CD4-positive, alpha-beta T cell treated with Interleukin-17A for 1 hour (primary cell): ENCODE measurements at places on chromosomes 12 and 14.

DNA sequence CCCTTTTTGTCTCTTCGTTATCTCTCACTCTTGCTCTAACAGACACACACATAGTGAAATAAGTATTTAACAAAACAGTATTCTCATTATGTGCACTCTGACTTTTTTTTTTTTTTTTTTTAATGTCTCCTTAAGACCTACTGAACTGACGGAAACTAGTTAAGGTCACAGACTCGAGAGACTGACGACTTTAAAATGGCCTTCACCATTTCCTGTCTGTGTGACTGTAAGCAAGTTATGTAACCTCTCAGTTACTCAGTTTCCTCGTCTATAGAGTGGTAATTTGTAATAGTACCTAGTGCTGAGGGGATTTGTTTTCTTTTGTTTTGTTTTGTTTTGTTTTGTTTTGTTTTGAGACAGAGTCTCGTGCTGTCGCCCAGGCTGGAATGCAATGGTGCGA, 284.8 kb downstream of the FBXL14 start:
- DNase-seq: peak; percentile 5

- DNase-seq: peak; percentile 21
These were observed 47.9 kb upstream of the KCNC2 start for GRCh38 chr12:75257510-75257909.

GRCh38 chr14:87966816-87967215, 26.2 kb downstream of the GALC start:
- DNase-seq: no peak

- DNase-seq: no peak
These were observed 2.2 kb downstream of the PITPNM2 start for GRCh38 chr12:123148655-123149054.

DNA sequence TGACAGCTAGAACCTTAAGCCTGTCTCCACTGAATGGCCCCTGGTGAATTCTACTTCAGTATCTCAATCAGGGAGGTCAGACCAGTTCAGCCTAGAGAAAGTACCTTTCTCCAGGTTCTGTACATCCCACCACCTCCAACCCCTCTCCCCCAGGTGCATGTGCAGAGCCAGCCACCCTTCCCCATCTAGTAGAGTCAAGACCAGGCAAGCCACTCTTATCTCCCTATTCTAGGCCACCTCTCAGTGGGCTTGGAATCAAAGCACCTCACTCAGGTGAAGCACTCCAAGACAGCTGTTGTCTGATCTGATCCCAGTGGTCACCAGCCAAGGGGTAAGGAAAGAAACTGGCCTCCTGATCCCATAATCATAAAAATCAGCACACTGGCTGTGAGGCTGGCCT, 340.9 kb downstream of the BCL11B start:
- no peak for DNase-seq

- DNase-seq: no peak
These were observed 77.2 kb downstream of the RPL10L start for GRCh38 chr14:46574221-46574977.

GRCh38 chr14:104938436-104938835, 13.8 kb downstream of the PLD4 start:
- DNase-seq: no peak

GRCh38 chr12:28222081-28222700, 31.9 kb downstream of the CCDC91 start:
- DNase-seq: peak; percentile 67

- DNase-seq: no peak
These were observed 42.1 kb downstream of the DAO start for GRCh38 chr12:108921946-108922345.

DNA sequence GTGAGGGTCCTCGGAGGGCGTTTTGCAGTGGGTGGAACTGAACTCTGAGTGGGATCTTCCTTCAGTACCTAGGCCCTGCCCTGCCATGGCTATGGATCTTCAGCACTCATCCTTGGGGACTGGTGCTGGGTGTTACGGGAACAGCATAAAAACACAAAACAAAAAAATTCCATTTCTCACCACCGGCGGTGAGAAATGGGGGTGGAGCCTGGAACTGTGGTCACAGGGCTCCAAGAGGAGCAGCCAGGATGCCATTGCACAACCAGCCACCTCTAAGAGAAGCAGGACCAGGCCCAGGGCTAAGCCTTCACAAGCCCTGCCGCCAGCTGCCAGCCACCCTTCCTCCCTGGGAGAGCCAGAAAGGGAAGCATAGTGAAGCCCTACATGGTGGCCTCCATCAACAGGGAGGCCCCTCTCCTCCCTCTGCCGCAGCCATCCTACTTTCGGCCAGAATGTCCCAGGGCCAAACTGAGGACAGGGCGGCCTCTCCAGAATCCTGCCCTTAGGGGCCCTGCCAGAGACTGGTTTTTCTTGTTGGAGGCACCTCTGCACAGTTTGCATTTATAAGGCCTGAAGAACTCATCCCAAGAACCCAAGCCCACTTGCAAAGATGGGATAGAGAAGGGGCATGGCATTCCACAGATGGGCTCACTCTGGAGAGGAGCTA, 76.5 kb downstream of the VCPKMT start:
- peak; percentile 34 for DNase-seq

DNA sequence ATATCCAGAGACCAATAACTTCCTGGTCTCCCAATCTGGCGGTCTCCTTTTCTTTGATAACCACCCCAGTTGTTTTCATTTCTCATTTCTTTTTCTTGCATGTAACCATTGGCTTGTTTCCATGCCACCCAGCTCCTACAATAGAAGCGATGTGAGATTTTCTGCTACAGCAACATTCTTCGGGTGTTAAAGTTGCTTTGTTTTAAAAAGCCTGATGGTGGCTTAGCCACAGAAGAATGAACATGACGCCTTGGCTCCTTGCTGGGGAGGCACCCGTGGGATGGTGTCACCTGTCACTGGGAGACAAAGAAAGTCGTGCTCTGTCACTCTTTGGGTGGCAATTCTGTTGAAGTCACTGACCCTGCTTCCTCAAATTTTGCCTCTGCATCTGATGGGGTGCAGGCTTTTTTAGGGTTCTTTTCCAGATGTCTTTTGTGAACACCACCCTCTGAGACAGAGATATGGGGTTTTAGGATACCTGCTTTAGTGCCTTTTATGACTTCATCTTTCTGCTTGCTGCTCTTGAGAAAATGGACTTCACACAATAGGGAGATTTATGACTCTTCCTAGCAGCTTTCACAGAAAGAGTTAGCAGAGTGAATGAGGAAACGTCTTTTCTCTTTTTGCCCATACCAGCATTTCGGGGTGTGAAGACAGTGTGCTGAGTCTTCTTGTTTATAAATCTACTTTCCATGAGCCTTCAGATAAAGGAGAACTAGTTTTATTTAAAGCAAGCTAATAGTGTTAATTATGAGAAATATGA, 265.3 kb upstream of the TBX3 start:
- no peak for DNase-seq

DNA sequence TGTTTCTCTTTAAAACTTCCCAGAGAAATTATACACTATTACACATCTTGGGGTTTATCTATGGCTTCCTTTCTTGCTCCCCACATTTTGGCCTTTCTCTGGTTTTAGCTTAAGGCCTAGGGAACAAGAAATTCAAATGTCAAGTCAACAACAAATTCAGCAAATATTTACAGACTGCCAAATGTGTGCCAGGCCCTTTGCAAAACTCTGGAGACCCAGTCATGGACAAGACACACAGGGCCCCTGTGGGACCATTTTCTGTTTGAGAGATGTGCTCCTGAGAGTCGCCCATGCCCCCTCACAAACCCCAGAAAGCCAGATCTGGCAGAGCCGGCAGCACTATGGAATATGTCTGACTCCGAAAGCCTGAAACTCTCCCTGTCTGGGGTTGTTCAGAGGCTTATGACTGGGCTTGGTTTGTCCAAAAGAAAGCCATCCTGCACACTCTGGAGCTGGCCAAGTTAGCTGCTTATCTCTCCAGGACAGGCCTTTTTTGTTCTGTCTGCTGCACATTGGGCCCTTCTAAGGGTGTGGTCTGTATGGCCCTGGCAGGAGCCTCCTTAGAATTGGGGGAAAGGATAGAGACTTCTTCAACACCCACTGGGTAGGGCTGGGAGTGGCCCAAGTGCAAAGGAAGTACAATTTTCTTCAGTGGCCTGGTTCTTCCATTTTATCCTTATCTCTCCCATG, 1.1 kb upstream of the KRT3 start:
- DNase-seq: no peak

- no peak for DNase-seq
These were observed 29.0 kb downstream of the SLC2A3 start for GRCh38 chr12:7907009-7907408.

DNA sequence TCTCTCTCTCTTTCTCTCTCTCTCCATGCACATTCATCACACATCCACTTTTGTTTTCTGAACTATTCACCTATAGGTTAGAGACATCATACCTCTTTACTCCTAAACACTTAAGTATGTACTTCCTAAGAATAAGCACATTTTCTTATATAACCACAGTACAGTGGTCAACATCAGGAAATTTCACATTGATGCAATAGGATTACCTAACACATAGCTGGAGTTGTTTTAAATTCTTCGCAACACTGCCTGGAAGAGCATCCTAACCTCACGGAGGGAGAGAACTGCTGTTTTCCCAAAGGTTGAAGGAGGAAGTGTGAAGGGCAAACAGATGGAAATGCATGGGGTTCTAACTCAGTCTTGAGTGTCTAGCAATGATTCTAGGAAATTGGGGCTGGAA, 159.2 kb downstream of the SYT1 start:
- DNase-seq: no peak

DNA sequence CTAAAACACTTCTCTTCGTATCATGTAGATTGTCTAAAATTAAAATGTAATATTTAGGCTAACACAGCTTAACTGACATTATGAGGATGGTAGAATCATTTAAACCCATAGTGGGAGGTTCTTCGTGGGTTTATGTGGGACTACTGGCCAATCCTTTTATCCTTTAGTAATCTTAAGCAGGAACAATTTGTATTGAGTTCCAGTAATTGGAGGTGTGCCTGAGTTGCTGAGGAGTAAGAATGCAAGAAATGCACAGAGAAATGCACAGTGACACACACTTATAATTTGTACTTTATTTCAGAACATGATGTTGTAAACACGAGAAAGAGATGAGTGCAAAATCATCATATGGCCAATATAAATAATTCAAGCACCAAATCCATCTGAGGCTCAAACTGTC, 22.3 kb downstream of the OTOGL start:
- no peak for DNase-seq

DNA sequence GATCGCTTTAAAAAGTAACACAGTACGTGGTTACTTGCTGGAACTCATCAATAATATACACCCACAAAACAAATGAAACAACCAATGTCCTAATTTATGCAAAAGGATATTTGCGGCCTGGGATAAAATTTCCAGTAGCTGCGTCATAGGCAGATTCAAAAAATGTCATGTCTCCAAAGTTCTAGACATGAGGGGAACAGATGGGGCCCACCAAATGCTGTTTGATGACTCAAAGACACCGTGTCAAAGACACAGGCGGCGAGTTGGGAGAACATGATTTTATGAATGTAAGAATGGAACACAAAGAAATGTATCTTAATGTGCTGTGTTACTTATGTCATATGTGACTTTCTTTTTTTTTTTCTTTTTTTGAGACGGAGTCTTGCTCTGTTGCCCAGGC, 34.3 kb upstream of the NCOR2 start:
- no peak for DNase-seq

GRCh38 chr12:130714591-130715149, 1.4 kb downstream of the RIMBP2 start:
- no peak for DNase-seq

GRCh38 chr14:95063391-95063790, 93.9 kb downstream of the DICER1 start:
- no peak for DNase-seq

DNA sequence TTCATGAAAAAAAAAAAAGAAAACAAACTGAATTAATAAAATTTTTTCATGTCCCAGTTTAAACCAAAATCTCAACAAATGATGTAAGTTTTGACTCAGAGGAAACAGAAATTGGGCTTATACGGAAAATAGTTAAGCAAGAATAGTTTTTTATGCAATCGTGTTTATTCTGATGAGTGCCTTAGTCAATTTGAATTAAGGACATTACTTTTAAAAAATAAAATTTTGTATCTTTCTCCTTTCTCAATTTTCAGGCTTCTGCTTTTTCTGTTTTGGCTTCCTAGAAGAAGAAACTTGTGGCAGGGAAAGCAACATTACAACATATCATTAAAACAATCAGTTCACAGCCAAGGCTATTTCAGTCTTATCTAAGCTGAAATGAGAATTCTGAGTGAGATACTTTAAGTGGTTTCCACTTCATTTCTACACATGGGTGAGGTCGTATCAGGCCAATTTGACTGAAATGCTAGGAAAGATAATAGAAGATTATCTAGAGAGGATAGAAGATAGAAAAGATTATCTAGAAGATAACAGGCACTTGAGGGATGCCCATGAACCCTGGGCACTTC, 52.4 kb downstream of the BCL2L14 start:
- DNase-seq: no peak

GRCh38 chr14:71163050-71163841, 256.0 kb downstream of the PCNX1 start:
- DNase-seq: no peak

GRCh38 chr14:39247256-39247655, 13.5 kb downstream of the MIA2 start:
- no peak for DNase-seq

GRCh38 chr12:120847392-120847791, 56.8 kb downstream of the SPPL3 start:
- DNase-seq: no peak

GRCh38 chr12:123937707-123938591, 34.7 kb downstream of the CCDC92 start:
- peak; percentile 71 for DNase-seq

DNA sequence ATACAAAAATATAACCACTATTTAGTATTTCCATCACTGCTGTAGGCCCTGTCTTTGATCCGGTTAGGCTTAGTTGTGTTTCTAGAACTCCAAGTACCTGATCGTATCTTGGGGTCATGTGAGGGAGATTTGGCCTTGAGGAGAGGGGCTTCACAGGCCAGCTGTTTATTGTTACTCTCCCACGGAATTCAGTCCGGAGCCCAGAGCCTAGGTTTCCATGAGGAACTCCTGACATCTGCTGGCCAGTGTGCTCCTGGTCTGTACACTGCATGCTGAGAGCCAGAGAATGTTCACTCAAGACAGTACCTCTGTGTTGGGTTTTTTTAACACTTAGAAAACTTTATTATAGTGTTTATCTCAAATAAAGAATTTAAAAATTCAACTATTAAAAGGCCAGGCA, 341.0 kb upstream of the TMEM132C start:
- DNase-seq: no peak

GRCh38 chr12:67650388-67651131, 2.0 kb downstream of the DYRK2 start:
- no peak for DNase-seq

DNA sequence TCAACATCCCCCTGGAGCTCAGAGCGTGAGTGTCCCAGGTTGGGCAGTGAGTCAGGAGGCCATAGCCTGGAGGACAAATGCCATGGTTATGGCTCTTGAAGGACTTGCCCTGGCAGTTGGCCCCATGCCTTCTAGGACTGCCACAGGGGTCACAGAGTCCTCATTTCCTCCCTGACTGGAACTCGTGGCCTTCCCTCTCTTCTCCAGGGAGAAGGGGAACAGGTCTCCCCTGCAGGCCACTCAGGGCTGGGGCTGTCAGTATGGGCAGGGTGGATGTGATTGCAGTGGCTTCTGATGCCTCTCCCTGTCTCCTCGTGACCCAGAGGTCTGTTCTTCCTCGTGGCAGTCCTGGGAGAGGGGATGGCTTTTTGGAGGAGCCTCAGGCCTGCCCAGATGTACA, 70.7 kb downstream of the ADCK1 start:
- no peak for DNase-seq
